ENCODE measurements at places on chromosomes 3 and 15.

- no peak for DNase-seq
These were observed 23.0 kb upstream of the CLDN1 start for GRCh38 chr3:190345027-190345821.

- no peak for DNase-seq
These were observed 340.0 kb upstream of the TMCO5A start for GRCh38 chr15:37594417-37594816.

GRCh38 chr3:9976721-9977709, 9.6 kb downstream of the EMC3 start:
- DNase-seq, result no peak

DNA sequence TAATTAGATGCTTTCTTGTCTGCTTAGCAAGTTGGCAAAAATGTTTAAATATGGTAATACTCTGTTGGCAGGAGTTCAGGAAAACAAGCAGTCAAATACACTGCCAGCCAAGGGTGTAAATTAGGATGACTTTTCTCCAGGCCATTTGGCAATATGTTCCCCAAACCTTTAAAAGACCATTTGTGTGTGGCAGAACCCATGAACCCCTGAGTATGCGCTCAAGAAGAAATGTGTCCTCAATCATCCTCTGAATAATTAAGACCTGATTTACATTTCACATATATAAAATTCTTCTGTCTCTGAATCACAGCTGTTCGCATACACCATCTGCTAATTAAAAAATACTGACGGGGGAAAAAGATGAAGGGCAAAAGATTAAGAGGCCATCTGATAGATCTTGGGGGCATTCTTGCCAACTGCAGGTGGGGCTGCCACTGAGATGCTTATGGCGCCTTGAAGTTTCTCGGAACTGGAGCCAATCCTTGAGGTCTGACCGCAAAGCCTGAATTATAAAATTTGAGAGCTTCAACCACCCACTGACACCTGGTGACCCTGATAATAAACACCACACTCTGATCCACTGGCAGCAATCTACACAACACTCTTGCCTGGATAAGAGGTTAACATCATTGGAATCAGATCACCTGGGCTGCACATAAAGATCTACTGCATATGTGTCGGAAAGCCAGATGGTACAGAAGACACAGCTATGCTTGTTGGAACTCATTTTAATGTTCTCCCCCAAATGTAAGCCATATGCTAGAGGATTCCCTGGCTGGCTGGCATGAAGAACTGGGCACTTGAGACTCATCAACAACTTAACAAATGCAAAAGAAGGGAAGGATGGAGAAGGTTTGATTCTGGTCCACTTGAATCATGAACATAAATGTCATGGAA, 190.6 kb downstream of the OSBPL10 start:
- no peak for DNase-seq

DNA sequence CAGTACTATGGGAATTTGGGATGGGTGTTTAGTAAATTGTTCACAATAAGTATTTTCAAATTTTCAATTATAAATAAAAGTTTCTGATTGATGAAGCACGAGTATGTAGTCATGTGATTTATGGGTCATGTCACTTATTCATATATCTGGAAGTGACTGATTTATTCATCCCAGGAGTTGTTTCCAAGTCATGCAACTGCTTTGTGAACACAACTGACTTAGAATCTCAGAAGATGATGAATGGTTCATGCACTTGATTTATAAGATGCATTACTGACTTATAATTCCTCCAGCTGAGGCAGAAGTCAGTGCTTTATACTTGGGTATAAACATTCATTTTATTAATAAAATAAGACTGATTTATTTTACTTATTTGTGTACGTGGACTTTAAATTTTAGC, 137.8 kb upstream of the CBLB start:
- DNase-seq, result no peak

DNA sequence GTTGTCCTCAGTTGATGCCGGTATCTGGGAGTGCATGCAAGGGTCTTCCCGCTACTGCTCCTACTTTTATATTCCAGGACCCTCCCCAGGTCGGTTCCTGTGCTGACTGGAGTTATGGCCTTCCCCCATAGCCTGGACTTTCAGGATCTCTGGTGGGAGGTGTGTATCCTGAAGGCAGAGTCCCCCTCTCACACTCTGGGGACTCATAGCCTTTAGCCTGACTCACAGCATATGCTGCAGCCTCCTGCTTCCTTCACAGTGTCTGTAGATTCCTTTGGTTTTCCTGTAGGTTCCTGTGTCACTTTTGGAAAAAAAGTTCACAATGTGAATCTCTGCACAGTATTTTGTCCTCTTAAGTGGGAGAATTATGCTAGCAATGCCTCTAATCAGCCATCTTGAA, 180.6 kb upstream of the RBMS3 start:
- no peak for DNase-seq

DNA sequence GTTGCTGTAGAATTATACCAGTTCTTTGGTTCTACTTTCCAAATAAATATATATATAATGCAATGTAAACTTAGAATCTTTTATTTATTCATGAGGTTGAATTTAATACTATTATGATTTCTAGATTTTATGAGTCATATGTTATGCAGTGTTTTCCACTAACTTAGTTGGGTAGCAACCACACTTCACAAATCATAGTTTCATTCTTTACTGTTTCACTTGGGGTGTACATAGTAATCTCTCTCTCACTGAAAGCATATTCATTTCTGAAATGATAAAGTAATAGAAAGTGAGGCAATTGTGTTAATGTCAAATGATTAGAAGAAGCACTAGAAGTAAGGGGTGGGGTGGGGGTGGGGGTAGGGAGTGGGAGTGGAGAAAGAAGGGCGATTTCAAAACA, 52.6 kb downstream of the IQCH start:
- no peak for DNase-seq

GRCh38 chr3:104582092-104582491, 784.6 kb upstream of the ALCAM start:
- DNase-seq, result no peak

- no peak for DNase-seq
These were observed 8.8 kb downstream of the SNTN start for GRCh38 chr3:63661242-63661641.

GRCh38 chr3:123653221-123653682, 68.4 kb upstream of the HACD2 start:
- DNase-seq, result no peak

DNA sequence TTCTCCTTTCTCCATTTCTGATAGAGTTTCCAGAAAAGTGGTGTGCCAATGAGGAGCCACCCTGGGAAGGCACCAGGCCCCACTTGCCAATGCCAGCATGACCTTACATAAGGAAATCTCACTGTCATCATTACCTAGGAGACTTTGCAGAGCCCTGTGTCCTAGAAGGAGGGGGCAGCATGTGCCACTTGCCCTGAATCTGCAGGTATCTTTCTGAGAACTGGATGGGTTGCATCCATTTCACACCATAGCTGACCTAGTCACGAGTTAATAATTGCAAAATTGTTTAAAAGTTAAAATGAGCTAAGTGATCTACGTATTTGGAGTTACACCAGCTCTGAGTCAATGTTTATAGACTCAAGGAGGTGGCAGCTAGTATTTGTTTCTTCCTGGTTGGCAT, 14.3 kb downstream of the CA12 start:
- DNase-seq, result no peak

DNA sequence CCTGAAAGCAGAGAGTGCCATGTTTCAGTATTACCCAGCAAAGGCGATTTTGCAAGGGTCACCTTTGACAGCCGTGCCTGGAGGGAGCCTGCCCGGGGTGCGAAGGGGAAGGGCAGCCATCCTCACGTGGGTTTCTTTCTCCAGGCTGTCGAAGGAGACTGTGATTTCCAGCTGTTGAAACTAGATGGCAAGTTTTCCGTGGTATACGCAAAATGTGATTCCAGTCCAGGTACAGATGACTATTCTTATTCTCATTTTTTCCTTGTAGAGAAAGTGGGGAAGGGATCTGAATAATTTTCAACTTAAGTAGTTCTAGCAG, 3.4 kb downstream of the AHSG start:
- no peak for DNase-seq

DNA sequence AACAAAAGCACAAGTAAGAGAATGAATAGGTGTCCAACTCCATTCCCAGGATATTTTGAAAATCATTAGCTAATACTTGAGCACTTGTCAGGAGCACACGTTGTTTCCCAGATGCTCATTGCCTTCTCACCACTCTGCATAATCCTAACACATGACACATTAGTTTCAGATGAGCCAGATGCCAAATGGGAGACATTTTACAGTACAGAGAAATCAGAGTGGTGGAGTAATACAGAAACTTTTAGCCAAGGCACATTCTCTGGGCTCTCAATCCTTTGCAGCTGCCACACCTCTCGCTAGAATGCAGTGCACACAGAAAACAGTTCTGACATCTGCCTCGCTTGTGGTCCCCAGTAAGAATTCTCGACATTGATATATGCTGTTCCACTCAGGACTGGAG, 76.6 kb downstream of the P3H2 start:
- no peak for DNase-seq

- no peak for DNase-seq
These were observed 77.6 kb upstream of the CHD2 start for GRCh38 chr15:92822216-92823144.

DNA sequence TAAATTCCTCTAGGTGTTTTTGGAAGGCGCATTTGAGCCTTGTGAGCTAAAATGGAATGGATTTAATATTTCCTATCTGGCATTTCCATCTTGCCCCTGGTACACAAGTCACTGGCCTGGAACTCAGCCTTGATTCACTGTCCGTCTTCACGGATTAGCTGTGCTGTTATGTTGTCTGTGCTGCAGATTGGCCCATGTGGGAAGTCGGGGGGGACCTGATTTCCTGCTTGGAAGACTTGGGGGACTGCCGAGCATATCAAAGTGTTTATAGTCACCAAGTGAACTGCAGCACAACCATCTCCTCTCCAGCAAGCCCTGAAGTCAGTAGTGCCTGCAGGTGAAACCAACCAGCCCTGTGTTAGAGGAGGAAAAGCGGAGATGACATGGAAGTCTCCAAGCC, 12.2 kb downstream of the GHRL start:
- DNase-seq, result no peak

- DNase-seq, result no peak
These were observed 46.0 kb upstream of the FURIN start for GRCh38 chr15:90822204-90822955.

- DNase-seq, result no peak
These were observed 57.1 kb downstream of the PDIA5 start for GRCh38 chr3:123123716-123124616.

DNA sequence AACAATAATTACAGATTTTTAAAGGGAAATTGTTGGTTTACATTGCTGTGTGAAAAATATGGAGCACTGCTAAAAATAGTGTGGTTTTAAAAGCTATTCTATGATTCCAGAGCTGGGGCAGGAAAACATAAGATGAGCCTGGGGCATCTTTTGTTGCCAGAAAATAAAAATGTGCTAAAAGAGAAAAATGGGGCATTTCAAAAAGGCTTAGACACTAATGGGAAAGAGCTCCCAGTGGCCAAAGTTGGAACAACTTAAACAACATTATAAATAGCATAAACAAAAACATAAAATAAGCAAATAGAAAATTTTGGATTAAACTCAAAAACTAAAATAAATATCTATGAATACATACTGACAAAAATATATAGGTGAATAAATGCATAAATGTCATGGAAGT, 478.9 kb downstream of the NLGN1 start:
- DNase-seq, result no peak

DNA sequence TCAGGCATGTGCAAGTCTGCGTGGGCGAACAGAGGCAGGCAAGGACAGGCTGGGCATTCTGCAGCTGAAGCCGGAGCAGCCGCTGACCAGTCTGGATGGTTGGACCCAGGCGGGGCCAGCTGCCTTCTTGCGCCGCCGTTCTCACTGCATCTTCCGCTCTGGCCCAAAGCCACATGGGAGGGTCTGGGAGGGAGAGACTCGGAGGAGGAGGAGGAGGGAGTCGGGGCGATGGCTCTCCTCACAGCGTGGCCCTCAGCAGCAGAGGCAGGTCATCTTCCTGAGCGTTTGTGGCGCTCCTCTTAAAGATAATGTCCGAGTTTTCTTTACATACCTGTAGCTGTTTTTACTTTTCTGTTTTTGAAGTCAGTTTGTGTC, 5.9 kb downstream of the CLK3 start:
- no peak for DNase-seq

DNA sequence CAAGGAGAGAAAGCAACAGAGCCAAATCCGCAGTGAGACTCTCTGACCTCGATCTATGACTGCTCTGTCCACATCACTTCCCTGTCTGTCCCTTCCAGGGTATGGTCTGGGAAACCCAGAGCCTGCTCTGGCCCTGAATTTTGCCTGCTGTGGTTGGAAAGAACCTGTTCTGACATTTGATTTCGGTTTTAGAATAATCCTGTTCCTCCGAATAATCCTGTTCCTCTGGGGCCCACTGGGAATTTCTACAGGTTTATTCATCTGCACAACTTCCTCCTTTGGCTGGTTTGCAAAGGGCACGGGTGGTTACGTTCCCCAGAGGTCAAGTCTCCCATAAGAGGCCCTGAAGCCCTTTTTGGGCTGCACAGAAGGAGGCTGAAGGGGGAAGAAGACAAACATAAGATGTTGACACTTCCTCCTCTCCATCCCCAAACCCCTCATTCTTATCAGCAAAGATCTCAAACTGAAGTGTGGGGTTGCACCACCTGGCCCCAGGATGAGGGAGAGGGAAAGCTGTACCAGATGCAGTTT, 10.6 kb downstream of the LAMP3 start:
- DNase-seq, result no peak

DNA sequence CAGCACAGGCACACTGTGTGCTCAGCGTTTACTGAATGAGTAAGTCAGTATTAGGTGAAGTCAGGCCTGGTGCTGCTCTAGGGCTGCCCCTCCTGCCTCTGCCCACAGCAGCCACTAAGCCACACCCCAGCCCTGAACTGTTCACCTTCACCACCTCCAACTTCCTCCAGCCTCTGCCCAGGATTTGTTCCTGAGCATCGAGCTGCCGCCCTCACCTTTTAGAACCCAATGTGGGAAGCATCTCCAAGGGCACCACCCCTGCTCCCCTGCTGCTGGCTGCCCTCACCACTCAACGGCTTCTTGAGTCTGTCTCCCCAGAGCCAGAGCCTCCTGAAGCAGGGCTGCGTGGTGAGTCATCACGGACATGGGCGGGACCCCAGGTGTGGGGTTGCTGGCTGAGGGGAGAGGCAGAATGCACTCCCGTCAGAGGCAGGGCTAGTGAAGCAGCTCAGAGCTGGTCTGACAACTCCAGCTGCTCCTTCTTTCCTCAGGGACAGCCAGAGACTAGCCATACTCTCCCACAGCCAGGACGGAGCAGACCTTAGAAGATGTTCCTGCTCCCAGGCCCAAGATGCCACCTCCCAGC, 5.8 kb downstream of the HYAL2 start:
- no peak for DNase-seq

- DNase-seq, result no peak
These were observed 25.5 kb upstream of the PRR23E start for GRCh38 chr3:127167315-127168043.

DNA sequence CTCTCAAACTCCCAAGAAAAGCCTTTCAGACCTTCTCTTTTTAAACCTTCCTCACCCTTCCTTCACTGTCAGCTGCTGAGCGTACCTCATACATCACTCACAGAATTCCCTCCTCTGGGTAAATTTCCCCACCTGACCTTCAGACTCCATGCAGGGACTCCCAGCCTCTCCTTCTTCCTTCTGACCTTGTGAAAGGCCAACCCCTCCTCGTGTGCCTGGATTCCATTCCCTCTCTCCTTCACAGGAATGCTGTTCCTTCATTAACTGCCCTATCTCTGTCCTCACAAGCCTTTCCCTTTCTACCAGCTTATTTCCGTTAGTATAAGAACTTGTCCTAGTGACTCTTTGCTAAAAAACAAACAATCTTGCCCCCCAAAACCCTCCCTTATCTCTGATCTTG, 69.7 kb upstream of the MME start:
- DNase-seq, result no peak
